RPMI8226 (cell line): ENCODE measurements at places on chromosomes 5 and 9.

GRCh38 chr5:41418220-41419031 lies 92.0 kb downstream of the PLCXD3 start:
- no peak for DNase-seq

DNA sequence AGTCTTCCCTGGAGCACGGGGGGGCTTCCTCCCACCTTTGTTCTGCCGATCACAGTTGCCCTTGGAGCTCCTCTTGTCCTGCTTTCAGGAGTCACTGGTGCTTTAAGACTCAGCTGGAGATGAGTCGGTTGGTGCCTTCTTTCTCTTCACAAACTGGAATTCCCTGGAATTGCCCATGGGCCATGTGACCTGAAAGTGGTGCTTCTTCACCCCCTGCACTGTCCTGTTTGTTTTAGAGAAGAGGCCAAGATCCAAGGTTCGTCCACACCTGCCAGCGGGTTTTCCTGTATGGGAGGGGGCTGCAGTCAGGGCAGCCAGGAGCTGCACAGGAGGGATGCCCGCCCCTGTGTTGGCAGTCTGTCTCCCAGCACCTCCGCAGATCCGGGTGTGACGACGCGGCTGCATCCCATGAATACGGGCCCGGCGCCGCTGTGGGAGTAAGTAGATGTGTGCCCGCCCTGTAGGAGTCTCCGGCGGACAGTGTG lies 9.5 kb upstream of the MRPS2 start:
- DNase-seq: no peak

DNA sequence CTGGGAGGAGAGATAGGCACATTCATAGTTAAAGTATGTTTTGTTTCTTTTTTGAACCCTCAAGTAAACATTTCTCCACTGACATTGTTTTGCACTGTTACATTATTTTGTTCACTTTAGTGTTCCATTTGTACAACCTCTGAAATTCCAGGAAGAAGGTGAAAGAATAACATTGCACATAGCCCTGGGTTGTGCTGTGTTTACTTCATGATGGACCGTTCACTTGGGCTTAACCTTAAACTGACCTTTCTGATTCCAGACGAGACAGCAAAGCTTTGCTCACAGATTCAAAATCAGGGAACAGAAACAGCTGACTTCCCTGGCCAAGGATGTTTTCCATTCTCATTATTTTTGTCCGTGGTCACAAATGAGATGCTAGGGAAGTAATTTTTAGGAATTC lies 42.8 kb upstream of the GDNF start:
- DNase-seq: no peak

DNA sequence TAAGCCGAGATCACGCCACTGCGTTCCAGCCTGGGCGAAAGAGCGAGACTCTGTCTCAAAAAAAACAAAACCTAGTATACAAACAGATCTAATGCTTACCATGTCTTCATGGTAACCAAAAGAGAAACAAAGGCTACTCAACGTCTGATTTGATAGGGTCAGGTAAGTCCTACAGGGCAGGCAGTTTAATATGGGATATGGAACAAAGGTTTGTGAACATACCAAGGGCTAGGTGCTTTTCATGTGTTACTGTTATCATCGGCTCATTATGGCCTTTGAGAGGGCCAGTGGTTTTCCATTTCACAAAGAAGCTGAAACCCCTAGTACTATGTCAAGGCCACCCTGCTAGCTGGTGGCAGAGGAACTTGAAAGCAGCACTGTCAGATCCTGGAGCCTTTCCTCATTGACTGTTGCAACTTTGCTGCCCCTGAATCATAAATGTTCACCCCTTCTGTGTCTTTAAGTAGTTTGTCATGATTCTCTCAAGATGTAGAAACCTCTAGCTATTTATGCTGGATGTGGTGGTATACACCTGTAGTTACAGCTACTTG lies 5.1 kb downstream of the IQGAP2 start:
- no peak for DNase-seq

DNA sequence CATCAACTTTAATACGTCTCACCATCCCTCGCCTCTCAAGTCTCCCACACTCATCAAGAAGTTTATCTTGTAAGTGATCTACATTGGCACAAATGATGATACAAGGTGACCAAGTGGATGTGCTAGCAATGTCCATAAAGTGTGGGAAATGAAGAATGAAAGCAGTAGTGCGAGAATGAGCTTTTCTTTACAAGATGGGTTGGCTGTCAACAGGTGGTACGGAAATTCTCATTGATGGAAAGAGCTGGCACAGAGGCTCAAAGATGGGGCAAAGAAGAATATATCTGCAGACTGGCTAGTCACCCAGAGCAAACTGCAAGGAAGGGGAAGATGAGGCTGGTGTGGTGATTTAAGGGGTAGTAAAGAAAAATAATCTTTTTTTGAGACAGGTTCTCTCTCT lies 640.8 kb downstream of the MAT2B start:
- DNase-seq: no peak

- no peak for DNase-seq
These were observed 34.0 kb downstream of the PTPN3 start for GRCh38 chr9:109463924-109464625.

DNA sequence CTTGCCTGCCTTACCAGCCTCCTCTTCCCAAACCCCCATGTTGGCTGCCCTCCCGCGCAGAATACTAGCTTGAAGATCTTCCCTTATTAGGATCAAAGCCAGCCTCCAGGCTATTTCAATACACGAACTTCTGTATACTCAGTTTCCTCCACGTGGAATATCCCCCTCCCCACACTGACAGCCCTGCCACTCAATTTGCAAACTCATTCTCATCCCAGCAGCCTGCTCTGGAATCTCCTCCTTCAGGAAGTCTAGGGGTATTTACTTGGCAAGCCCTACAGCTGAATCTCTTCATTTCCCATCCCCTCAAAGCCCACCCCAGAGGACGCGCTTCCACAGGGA lies 157.0 kb upstream of the SMIM23 start:
- DNase-seq: no peak

DNA sequence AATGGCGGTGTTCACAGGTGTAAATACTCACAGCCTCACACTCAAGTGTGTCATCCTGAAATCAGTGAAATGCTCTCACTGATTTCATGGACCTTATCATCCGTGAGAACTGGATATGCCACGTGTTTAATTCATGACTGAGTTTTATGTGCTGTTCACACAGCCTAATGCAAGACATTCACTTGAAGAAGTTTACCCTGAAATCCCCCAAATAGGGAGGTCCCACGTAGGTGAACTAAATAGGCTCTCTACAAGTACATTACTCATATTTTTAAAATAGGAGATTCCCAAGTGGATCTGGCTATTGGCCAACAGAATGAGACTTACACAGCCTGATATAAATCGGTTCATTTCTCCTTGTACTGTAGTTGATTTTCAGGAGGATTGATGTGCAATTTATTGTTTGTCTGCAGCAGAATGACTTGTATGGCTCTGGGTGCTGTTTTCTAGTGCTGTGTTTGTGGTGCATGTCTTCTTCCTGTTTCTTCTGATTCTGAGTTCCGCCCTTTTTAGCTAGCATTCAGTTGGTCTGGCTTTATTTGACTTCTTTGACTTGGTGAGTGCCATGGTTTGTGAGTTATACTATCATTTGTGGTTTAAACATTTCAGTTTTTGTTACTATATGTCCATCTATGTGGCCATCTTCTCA lies 25.1 kb downstream of the TRIO start:
- no peak for DNase-seq

DNA sequence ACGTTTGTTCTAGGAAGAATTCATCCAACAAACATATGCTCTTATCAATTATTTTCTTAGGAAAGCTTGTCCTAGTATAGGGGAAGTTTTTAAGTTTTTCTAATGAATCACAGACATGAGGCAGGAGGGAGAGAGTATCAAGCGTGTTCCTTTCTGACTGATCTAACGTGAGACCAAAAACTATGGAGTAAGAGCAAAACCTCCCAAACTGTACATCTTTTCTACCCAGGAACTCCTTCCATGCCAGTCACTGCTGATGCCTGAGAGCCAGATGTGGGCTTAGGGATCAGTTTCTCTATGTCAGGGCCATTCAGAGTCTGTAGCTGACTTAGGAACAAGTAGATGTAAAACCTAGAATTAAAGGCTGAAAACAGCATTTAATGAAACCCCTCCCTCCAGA lies 51.7 kb upstream of the NFIB start:
- DNase-seq: no peak

- DNase-seq: no peak
These were observed 85.0 kb downstream of the ROR2 start for GRCh38 chr9:91865041-91865440.

- DNase-seq: no peak
These were observed 100.4 kb downstream of the RGS3 start for GRCh38 chr9:113563826-113564497.

- no peak for DNase-seq
These were observed 41.7 kb downstream of the PIK3R1 start for GRCh38 chr5:68257210-68257609.

DNA sequence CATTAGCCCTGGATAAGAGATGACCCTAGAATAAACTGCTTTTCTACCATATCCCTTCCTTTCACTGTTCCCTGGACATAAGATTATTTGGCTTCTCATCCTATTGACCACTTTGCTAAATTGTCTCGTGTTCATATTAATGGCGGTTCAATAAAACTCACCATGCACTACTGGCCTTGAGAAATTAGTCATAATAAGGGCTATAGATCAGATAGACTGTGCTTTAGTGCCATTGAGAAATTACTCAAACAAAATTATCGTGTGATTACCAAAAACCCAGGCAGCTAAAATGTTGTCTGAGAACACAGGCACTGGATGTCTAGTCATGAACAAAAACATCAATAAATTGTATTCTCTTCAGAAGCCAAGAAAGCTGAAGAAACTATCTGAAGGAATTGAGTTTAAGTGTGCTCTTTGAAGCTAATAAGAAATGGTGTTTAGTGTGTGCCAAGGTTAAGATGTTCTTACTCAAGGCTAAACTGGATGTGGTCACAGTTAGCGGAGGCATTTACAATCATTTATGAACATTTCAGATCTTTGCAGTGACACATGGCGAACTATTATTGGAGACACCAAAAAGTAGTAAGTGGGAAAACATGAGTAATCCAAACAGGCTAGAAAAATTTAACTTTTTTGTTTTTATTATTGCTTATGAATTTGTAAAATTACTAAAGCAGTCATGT lies 460.4 kb upstream of the RORB start:
- DNase-seq: no peak

DNA sequence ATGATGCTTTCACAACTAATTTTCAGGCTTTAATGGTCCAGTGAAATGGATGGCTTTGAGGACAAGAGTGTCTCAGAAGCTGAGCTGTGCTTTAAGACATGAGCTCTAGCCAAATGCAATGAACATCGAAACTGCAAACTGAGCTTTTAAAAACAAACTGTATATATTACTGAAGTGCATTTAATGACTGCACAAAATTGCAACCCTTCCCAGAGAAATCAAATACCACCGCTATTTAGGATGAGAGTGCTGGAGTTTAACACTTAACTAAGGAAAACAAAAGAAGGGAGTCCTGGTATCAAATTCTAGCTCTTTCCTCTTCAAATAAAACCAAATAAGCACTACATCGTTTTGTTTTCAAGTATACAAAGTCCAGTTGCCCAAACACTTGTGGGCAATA lies 163.9 kb downstream of the SLF1 start:
- no peak for DNase-seq

DNA sequence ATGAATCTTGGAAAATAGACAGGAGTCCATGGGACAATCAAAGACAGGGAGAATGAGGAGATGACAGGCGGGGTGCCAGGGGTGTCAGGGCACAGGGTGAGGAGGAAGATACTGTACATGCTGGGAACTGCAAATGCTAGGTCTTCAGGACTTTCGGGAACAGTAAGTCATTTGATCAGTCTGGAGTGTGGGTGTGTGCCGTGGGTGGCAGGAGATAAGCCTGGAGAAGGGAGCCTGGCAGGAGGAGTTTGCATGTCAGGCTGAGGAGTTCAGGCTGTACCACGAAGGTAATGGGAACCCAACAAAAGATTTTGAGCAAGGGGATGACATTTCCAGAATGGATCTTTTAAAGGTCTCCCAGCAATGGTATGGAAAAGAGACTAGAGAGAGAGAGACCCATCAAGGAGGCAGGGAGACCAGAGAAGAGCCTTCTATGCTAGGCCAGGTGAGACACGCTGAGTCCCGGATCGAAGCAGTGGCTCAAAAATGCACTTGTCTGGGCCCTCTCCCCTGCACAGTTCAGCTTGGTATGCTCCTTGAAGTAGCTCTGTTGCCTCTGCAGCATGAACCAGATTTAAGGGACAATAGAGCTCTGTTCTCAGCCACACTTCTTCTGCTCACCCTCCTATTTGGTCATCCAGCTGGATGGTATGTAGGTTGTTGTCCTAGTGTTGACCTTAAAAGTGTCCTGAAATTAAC lies 77.0 kb upstream of the FER start:
- DNase-seq: no peak

DNA sequence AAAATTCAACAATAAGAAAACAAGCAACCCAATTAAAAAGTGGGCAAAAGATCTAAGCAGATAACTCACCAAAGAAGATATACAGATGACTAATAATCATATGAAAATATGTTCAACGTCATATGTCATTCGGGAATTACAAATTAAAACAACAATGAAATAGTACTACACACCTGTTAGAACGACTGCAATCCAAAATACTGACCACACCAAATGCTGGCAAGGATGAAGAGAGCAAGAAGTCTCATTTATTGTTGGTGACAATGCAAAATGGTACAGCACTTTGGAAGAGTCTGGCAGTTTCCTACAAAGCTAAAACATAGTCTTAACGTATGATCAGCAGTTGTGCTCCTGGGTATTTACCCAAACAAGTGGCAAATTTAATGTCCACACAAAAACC lies 37.5 kb downstream of the NDUFS4 start:
- DNase-seq: no peak

GRCh38 chr9:93124793-93125192 lies 9.3 kb downstream of the NINJ1 start:
- no peak for DNase-seq

DNA sequence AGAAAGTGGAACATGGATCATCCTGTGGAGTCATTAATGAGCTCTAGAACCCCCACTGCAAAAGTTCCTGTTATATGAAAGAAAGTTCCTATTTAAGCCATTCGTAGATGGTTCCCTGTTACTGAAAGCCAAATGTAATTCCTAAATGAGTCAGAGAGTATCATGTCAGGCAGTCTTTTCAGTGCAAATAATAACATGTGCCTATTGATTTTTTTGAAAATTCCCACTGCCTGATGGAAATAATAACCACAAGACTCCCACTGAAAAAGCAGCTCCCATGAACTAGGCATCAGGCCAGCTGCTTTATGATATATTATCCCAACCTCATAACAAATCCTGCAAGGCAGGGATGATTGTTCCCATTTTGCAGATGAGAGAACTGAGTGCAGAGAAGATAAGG lies 217.2 kb downstream of the DAB2IP start:
- no peak for DNase-seq

GRCh38 chr5:124909734-124910133 lies 163.3 kb upstream of the ZNF608 start:
- DNase-seq: no peak

GRCh38 chr5:115168829-115169486 lies 750 bp downstream of the TRIM36 start:
- peak; percentile 74 for DNase-seq

- DNase-seq: no peak
These were observed 46.8 kb upstream of the NKD2 start for GRCh38 chr5:961711-962240.

- DNase-seq: no peak
These were observed 183.9 kb upstream of the PPP1R26 start for GRCh38 chr9:135295551-135296300.

GRCh38 chr5:28580616-28581015 lies 1542.2 kb upstream of the CDH9 start:
- no peak for DNase-seq
